ENCODE measurements at places on chromosomes 7 and 10.

GRCh38 chr7:158837790-158838637 lies 8.7 kb upstream of the ESYT2 start:
- no peak for DNase-seq

GRCh38 chr7:109179601-109180000 lies 609.9 kb downstream of the DNAJB9 start:
- no peak for DNase-seq

- no peak for DNase-seq
These were observed 38.3 kb downstream of the OAT start for GRCh38 chr10:124380256-124380995.

DNA sequence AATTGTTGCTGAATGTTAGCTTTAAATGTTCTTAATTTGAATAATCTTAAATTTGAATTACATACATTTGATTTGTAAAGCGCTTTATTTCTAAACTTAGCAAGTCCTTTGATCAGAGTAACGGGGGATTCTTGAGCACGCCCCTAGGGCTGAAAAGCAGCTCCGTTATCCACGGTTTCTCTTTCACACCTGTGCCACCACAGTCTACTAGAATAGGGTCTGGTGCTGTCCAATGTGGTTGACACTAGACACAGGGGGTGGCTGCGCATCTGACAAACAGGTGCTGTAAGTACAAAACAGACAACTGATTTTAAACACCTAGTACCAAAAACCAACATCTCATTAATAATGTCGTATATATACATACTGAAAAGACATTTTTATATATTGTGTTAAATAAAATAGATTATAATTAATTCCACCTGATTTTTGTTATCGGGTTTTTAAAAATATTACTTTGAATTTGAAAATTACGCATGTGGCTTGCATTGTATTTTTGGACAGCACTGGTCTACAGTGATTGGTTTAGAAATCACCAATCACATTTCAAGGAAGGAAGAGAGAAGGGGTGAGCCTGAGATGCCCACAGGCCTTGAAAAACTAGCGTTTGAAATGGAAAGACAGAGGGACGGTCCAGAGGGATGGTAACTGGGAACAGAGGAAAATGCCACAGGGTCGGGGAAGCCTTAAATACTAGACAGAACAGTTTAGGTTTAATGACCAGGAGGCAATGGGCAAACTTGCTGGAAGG lies 7.3 kb downstream of the SEPHS1 start:
- no peak for DNase-seq

DNA sequence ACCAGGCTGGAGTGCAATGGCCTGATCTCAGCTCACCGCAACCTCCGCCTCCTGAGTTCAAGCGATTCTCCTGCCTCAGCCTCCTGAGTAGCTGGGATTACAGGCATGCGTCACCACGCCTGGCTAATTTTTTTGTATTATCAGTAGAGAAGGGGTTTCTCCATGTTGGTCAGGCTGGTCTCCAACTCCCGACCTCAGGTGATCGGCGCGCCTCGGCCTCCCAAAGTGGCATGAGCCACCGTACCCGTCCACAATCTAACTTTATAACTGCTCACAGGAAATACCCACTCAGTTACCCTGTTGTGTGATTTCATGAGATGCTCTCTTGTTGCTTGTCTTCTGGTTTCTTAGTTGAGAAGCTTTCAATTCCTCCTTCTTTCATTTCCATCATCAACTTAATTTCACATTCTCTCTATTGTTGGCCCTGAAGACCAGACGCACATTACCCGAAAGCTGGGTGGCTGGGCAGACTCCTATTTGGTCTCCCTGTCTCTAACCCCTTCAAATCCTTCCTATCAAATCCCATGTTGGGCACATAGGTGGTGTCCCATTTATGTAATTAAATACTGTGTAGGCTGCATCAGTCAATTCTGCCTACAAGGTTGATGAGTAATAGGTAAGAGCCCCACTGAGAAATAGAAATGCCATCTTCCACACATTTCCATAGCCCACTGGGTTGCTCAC lies 1.1 kb upstream of the GSTO2 start:
- no peak for DNase-seq

DNA sequence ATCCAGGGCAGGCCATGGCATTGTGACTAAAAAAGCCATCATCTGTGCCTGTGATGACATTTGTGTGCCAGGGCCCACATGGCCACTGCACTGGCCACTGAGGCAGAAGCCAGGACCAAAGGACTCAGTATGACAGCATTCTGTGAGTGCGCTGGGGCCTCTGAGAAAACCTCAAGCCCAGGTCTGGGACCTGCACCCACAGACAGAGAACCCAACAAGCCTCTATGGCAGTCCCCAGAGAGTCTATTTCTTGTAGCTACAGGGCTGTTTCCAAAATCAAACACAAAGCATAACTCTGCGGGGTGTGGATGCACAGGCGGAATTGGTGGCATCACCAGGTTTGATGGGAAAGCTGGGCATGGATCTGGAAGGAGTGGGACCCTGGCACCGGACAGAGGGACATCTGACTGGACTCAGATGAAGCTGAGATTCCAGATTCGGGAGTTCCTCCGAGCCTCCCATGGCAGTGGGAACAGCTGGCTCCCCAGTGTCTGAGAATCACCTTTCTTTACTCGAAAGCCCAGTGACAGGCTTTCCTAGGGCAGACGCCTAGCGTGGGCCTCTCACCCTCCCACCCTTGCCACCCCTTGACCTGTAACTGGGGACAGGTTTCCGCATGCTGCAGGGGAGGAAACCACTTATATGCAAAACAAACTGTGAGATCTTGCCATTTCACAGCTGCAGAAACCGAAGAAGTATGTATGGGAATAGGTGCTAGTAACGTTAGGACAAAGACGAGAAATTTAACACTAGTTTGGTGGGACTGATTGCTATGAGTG lies 70.6 kb upstream of the RHEB start:
- no peak for DNase-seq

- DNase-seq: no peak
These were observed 130.4 kb upstream of the MEOX2 start for GRCh38 chr7:15816835-15817426.

DNA sequence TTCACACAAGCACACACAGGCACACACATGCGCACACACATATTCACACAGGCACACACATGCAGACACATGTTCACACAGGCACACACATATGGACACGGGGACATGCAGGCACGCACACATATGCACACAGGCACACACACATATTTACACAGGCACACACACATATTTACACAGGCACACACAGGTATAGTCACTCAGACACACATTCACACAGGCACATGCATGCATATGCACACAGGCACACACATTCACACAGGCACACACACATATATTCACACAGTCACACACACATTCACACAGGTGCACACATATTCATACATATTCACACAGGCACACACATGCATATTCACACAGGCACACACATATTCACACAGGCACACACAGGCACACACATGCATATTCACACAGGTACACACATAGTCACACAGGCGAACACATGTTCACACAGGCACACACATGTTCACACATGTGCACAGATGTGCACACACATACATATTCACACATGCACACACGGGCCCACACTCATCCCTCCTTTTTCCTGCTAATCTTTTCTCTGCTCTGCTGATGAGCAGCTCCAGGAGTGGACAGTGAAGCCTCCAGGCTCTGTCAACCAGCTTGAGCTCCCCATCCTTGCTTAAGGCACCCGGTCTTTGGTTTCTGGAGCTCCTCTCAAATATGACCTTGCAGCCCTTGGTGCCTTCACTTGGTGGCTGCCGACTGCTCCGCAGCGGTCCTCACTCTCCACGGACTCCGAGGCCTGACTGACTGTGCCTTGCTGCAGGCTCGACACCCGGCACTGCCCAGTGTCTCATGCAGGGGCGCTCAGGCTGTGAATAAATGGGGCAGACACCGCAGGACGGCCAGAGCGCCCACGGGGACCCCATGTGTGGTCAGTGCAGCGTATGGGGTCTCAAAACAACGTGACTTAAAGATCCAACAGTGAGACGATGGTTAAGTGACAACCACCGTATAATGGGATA lies 581.2 kb upstream of the MGMT start:
- no peak for DNase-seq

DNA sequence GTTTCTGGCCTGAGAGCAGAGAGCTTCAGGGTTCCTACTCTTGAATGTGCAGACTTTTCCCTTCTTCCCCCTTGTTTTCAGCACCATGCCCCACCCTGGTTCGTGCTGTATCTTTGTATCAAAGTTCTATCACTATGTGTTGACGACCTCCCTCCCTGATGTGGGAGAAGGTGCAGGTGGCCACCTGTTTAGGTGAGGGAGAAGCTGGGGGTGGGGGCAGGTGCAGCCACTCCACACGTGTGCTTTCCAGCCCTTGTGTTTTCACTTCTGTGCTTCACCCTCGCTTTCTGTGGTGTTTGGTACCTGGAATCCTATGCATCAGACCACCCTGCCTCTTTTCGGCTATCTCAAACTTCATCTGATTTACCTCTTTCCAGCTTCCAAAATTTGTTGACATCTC lies 19.6 kb upstream of the SUV39H2 start:
- no peak for DNase-seq

- DNase-seq: no peak
These were observed 114.1 kb downstream of the ZFAND4 start for GRCh38 chr10:45558425-45558824.

DNA sequence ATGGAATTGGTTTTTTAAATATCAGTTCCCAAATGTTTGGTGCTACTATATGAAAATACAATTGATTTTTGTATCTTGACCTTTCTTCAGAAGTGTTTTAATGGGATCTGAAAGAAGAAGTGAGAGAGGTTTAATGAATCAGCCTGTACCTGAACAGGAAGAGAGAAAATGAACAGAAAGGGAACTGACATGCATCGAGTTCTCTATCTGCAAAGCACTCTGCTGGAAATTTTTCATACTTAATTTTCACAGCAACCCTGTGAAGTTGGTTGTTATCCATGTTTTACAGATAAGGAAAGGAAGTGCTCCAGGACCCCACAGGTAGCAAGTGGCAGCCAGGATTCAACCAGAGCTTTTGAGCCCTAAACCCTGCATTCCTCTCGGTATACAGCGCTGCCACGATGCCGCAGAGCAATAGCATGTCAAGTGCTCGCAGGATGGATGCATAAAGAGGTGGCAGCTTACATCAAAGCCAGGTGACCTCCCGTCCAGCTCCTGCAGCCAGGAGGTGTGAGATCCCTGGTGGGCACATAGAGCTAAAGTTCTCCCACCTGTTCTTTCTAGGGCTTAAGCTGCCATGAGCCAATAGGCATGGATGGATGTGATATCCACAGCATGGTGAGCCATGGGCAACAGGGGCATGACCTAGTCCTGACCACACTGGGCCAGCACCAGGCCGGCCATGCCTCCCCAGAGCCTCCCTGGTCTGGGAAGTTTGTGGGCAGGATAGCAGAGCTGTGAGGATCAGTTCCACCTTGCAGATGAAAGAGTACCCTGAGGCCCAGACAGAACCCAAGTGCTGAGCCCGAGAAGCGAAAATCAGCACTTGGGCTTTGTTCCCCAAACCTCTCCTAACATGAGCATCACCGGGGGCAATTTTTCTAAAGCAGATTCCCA lies 57.2 kb downstream of the CALML3 start:
- no peak for DNase-seq

GRCh38 chr7:157279741-157280215 lies 57.0 kb upstream of the DNAJB6 start:
- no peak for DNase-seq

GRCh38 chr7:108046952-108047506 lies 44.1 kb upstream of the LAMB1 start:
- no peak for DNase-seq

DNA sequence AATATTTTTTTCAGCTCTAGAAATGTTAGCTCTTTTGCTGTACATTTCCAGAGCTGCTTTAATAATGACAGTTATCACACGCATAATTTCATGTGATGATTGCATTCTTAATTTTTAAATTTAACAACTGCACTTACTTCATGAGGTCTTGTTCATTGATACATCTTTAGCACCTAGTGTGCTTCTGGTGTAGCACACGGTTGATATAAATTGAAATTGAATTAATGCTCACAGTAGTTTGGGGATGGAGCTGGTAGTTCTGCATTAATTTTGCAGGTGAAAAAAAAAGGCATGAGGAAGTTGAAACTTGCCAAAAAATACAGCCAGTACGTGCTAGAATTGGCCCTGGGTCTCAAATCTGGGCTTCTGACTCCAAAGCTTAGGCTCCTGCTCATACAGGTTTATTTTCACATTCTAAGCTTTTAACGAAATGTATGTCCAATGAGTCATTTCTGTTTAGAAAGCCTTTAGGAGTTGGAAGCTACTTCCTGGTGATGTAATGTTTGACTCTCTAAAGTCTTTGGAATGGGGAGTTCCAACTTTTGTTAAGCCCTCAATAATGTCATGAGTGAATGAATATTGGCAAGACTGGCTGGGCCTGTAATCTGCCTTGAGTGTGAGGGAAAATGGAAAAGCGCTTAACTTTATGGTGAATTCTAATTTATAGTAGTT lies 62.5 kb downstream of the DAGLB start:
- no peak for DNase-seq

DNA sequence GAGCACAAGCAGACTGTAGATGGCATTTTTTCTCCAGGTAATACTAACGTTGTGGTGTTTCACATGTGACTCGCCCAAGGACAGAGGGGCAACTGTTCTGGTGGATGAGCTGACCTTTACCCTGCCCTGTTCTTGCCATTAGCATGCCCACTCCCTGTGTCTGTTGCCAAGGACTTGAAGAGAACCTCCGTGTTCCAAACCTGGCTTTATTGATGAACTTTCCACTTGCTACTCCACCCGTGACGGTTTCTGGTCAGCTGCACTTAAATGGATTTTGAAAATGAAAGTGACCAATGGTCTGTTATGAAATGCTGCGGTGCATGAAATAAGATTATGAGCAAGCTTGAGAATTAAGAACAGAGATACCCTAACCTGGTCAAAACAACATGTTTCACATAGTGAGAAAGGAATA lies 30.4 kb downstream of the LRRC4 start:
- DNase-seq: no peak

- DNase-seq: peak; percentile 70
These were observed 673.9 kb upstream of the GALNT17 start for GRCh38 chr7:70457883-70458680.

DNA sequence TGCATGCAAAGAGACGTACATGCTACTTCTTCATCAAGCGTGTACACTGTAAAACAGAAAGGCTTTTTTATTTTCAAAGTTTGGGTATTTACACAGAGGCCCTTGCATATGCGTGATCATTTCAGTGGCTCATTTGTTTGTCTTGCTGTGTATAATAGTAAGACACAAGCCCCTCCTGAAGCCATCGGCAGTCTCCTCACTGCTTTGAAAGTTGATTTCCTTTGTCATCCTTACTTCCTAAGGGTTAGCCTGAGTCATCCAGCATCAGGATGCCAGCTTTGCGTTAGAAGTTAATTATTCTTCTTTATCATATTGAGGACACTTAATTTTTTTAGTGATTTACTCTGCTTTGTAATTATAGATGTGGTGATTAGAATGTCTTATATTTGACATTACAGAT lies 72.5 kb upstream of the CTBP2 start:
- DNase-seq: no peak

- DNase-seq: no peak
These were observed 146.4 kb upstream of the TMEM106B start for GRCh38 chr7:12064586-12065127.

DNA sequence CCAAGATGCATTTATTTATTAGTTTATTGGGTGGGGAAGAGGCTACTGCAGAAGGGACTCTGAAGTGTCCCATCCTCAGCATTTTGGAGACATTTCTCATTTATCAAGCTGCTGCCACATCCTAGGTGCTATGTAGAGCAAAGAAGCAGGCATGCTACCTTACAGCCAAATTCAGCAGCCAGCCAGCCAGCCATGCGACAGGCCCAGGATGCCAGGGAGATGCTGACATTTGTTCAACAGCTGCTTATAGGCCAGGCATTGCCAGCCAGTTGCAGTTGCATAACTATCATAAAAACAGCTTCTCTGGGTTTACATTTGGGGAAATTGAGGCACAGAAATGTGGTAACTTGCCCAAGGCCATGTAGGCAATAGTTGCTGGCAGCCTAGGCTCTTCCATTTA lies 2.3 kb downstream of the SLC29A3 start:
- DNase-seq: no peak
